ENCODE measurements at places on chromosomes 5 and 9. TPM values are rescaled to one million over a fixed set of nuclear protein-coding genes. Genes with fewer than 3 reads are reported as not detected.

The TRIM41 gene
- polyA plus RNA-seq, result 44.0 TPM

The SPATA31E1 gene
- not detected for polyA plus RNA-seq

- DNase-seq, result no peak
Observed at GRCh38 chr9:96766199-96766598, 11.7 kb downstream of the ZNF510 start.

GRCh38 chr9:5999443-6000101, 15.9 kb downstream of the RANBP6 start:
- no peak for DNase-seq

DNA sequence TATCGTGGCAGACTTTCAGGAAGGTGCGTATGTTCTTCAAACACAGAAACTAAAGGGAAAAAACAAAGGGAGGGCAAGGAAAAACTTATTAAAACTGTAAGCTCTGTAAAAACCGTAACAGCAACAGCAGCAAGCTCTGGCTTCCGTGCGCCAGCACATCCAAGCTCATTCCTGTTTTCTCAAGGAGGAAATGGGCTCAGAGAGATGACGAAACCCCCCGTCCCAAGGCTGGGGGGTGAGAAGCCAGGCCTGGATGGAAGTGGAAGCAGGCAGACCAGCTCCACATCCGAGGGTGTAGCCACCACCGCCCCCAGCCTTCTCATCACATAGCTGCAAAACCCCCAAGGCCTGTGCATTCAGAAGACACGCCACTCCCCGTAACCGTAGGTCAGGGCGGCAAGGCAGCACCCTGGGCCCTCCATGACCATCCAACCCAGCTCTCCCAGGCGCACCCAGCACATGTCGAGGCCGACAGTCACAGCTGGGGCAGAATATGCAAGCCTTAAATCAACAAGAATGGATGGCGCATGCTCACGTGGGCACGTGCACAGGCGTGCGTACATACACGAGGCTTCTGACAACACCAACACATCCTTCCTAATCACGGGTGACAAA, 52.8 kb downstream of the VAV2 start:
- DNase-seq, result peak; percentile 19
